ENCODE measurements at places on chromosomes 4 and X. TPM values are rescaled to one million over a fixed set of nuclear protein-coding genes. Genes with fewer than 3 reads are reported as not detected.

SLC35A2 gene
- total RNA-seq = 10.8 TPM

GATA1 gene
- total RNA-seq = not detected

GDPD2 gene
- not detected for total RNA-seq

STATH gene
- not detected for total RNA-seq

TMEM165 gene
- total RNA-seq = 49.6 TPM

FRG2 gene
- total RNA-seq = not detected

KLB gene
- not detected for total RNA-seq

HERC5 gene
- total RNA-seq = under 0.01 TPM

CLDN34 gene
- total RNA-seq = not detected

TRIML1 gene
- total RNA-seq = not detected

KIF4A gene
- total RNA-seq = 19.0 TPM

XAGE2 gene
- not detected for total RNA-seq

TMEM271 gene
- total RNA-seq = not detected

NDNF gene
- total RNA-seq = under 0.01 TPM

ABLIM2 gene
- total RNA-seq = under 0.01 TPM

RADX gene
- total RNA-seq = 2.2 TPM

F8A2 gene
- total RNA-seq = not detected

SRPX2 gene
- total RNA-seq = 20.6 TPM

DMP1 gene
- not detected for total RNA-seq

TCP11X2 gene
- not detected for total RNA-seq

NWD2 gene
- total RNA-seq = not detected

SYP gene
- not detected for total RNA-seq

SLC2A9 gene
- total RNA-seq = 0.56 TPM

UTP14A gene
- 15.2 TPM for total RNA-seq

ADGRL3 gene
- 2.5 TPM for total RNA-seq

EDA2R gene
- total RNA-seq = 23.8 TPM

FAM133A gene
- total RNA-seq = under 0.01 TPM

ABCD1 gene
- 4.7 TPM for total RNA-seq

TRIM2 gene
- total RNA-seq = 52.2 TPM

XAGE1A gene
- total RNA-seq = not detected

PABPC5 gene
- 0.90 TPM for total RNA-seq

CT47C1 gene
- total RNA-seq = not detected

ARHGAP6 gene
- total RNA-seq = 1.8 TPM

TRIM61 gene
- 4.7 TPM for total RNA-seq

PAGE2 gene
- total RNA-seq = not detected

DLG3 gene
- 27.1 TPM for total RNA-seq

ART3 gene
- total RNA-seq = not detected

XPNPEP2 gene
- total RNA-seq = not detected

EMCN gene
- total RNA-seq = not detected

CDKL2 gene
- total RNA-seq = 0.18 TPM

UGT2B15 gene
- total RNA-seq = not detected

TMPRSS11F gene
- total RNA-seq = not detected

FOXR2 gene
- not detected for total RNA-seq

GC gene
- total RNA-seq = not detected

RASGEF1B gene
- total RNA-seq = 0.28 TPM

HTN1 gene
- not detected for total RNA-seq

AMBN gene
- not detected for total RNA-seq

GNRHR gene
- total RNA-seq = not detected

WDFY3 gene
- 59.7 TPM for total RNA-seq

PYURF gene
- total RNA-seq = 43.4 TPM

ITIH6 gene
- total RNA-seq = not detected

All from IMR-90 (cell line).